ENCODE measurements at places on chromosomes 6 and 20.

DNA sequence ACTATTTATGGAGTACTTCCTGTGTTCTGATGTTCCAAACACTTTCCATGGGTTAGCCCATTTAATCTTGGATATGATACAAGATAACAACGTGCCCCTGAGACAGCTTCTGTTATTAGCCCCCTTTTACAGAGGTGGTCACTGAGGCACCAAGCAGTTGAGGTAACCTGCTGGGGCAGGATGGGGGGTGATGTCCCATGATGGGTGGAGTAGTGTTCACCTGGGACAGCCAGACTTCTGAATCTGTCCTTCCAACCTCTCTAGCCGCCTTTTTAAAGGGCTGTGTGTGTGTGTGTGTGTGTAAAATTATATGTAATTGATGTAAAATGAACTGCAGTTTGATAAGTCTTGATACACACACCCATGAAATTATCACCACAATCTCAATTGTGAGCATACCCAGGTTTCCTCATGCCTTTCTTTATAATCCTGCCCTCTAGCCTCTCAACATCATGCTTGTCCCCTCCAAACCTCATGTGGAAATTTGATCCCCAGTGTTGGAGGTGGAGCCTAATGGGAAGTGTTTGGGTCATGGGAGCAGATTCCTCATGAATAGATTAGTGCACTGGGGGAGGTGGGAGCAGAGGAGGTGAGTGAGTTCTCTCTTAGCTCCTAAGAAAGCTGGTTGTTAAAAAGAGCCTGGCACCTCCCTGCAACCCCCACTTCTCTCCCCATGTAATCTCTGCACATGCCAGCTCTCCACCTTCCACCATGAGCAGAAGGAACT is 39.2 kb downstream of the PLAGL2 start:
- peak; percentile 70 for DNase-seq

- DNase-seq = no peak
Observed at GRCh38 chr6:2940010-2940850, 31.1 kb downstream of the SERPINB6 start.

DNA sequence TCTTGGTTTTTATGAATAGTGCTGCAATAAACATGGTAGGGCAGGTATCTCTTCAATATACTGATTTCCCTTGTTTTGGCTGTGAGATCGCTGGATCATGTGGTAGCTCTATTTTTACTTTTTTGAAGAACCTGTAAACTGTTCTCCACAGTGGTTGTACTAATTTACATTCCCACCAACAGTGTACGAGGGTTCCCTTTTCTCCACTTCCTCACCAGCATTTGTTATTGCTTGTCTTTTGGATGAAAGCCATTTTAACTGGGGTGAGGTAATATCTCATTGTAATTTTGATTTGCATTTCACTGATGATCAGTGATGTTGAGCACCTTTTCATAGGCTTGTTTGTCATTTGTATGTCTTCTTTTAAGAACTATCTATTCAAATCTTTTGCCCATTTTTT is 8.0 kb upstream of the ARG1 start:
- DNase-seq = no peak

GRCh38 chr6:157143171-157143889 is 180.0 kb downstream of the TMEM242 start:
- no peak for DNase-seq

DNA sequence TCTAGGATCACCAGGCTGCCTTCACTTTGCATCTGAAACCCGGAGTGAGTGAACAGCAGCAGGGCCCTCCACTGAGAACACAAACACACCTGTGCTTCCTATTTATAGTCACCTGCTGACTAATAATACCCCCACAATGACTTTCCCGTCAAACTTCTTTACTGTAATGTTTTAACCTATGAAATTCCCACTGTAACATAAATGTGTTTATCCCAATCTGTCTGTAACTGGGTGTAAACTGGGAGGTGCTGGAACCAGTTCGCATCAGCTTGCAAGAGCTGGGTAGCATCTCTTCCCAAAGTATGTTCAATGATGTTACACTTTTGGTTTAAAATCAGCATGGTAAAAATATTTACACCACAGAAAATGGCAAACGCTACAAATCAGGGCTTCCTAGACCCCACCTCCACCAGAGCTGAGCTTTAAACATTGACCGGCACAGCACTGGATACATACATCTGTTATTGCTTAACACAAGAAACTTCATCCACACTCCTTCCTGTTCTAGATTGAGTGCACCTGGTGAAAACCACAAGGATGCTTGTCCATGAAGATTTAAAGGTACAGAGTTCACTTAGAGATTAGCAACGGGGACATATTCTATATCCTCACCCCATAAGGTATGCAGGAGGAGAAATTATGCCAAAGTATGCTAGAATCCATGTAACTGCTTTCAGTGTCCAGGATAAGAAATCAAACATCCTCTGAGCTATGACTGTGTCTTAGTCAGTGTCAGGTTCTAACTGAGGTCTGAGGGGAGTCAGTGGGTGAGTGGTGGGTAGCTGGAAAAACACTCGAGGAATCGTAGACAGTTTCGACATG is 79.0 kb downstream of the ALDH8A1 start:
- no peak for DNase-seq
